AG20443 (cell line): ENCODE measurements at places on chromosomes 12 and 14.

DNA sequence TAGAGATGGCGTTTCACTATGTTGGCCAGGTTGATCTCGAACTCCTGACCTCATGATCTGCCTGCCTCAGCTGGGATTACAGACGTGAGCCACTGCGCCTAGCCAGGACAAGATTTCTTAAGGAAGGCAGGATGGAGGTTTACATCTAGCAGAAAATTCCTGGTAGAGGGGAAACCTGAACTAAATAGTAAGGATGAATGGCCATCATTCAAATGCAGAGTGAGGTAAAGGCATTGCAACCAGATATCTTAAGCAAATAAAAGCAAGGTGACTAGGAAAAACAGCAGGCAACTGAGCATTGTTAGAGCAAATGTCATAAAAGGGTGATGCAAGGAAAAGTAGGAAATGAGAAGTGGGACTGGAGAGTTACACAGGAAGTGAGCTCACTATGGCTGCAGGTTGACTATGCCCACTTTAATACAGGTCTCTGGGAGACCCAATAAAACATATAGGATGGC, 133.0 kb downstream of the SOX5 start:
- no peak for DNase-seq

- DNase-seq = no peak
These were observed 176.1 kb downstream of the DAD1 start for GRCh38 chr14:22412926-22413411.

GRCh38 chr14:105145381-105146180, 23.0 kb downstream of the JAG2 start:
- no peak for DNase-seq

GRCh38 chr12:130621696-130622298, 94.3 kb downstream of the RIMBP2 start:
- no peak for DNase-seq

DNA sequence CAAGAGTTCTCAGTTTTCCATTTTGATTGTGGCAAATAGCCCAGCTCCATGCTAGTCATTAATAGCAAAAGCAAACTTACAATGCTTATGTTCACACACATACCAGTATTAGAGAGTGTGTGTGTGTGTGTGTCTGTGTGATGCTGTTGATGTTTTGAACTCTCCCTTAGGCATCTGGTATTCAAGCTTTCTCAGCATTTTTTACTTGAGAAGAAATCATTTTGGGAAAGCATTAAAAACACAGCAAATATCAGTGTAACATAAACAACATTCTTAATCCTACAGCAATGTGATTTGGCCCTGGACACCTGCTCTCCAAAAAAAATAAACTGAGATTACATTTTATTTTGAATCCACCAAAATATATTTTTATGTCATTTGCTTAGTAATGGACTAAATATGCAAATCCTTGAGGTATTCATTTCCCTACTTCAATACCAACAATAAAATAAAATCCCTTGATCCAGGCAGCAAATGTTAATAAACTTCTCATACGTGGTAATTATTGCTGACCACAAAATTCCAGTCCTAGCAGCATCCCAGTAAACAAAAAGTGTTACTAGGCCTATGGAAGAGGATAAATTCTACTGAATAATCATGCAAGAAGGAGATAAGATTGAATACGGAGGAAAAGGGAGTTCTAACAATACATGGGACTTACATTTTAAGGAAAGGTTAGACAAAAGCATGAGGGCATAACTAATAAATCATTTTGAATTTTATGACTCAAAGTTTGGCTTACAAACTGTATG, 249.5 kb upstream of the CLEC14A start:
- no peak for DNase-seq

DNA sequence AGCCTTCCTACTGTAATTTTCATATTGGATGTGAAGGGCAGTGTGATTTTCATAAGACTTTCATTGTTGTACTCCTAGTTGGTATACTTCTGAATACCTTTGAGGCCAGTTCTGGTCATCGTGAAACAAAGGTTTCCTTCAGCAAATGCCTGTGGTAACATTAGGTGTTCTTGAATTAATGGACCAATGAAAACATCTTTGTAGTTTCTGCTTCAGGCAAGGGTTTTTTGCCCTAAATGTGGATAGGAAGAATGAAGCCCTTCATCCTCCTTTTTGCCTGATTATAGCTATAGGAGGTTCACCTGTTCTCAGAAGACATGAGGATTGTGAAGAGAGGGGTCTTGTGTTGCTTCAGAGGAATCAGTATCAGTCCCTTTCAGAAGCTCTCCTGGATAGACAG, 60.7 kb downstream of the PTPN11 start:
- DNase-seq = no peak

GRCh38 chr12:132178801-132179401, 34.6 kb downstream of the NOC4L start:
- DNase-seq = no peak

DNA sequence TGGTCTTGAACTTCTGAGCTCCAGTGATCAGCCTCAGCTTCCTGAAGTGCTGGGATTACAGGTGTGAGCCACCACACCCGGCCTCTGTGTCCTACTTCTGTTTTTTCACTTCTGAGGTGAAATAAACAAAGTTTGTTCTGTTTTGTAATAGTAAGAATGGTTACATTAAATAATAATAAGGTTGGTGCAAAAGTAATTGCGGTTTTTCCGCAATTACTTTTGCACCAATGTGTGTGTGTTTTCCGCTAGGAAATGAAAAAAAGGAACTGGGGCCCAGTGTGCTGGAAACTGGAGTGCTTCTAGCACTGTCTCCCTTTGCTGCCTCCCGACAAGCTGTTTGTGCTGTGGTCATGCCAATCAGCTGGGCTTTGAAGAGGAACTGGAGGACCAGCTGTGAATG, 140.9 kb downstream of the NTS start:
- DNase-seq = no peak

DNA sequence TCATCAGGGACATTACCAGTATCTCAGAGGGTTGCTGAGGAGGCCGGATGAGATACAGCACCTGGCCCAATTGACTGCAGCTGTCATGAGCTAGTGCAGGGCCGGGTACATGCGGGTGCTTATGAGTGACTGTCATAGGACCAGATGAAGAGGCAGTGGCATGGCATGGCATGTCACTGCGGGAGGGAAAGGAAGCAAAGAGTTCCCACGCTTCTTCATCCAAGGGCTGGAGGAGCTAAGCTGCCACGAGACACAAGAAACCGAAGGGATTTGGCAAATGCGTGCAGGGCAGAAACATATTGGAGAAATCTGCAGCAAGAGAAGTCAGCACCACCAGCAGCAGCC, 10.7 kb upstream of the GPX2 start:
- DNase-seq = no peak

- DNase-seq = no peak
These were observed 462.2 kb upstream of the TMPO start for GRCh38 chr12:98053202-98053601.

DNA sequence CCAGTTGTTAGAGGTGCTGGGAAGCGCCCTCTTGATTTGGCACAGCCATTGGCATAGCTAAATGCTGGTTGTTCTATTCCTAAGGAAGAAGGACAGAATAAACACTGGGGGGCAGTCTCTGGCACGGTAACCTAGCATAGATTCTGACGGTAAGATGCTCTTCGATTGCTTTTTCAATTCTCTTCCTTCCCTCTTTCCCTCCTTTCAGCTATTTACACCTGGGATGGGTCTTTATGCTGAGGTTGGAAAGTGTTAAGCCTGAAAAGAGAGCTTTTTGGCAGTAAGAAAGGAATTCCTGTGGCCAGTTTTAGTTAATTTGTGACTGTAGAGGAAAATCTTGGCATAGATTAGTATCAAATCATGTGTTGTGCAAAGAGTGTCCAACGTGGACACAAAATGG, 162.8 kb downstream of the SNAPC1 start:
- DNase-seq = no peak

GRCh38 chr12:77070382-77070781, 5.0 kb upstream of the E2F7 start:
- DNase-seq = no peak

GRCh38 chr14:97457575-97458085, 660.4 kb downstream of the VRK1 start:
- no peak for DNase-seq

- no peak for DNase-seq
These were observed 53.0 kb upstream of the CORO1C start for GRCh38 chr12:108784270-108784669.

- DNase-seq = no peak
These were observed 100.5 kb upstream of the SLC38A2 start for GRCh38 chr12:46472893-46473633.

GRCh38 chr12:125255935-125256633, 190.8 kb downstream of the AACS start:
- no peak for DNase-seq

DNA sequence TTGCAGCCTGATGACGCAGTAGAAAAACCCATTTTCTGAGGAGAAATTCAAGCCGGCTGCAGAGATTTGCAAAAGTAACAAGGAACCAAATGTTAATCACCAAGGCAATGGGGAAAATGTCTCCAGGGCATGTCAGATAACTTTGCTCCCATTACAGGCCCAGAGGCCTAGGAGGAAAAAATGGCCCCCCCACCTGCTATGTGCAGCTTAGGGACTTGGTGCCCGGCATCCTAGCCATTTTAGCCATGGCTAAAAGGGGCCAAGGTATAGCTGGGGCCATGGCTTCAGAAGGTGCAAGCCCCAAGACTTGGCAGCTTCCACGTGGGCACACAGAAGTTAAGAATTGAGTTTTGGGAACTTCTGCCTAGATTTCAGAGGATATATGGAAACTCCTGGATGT, 351.9 kb downstream of the RGS6 start:
- no peak for DNase-seq

- no peak for DNase-seq
These were observed 30.5 kb upstream of the METAP2 start for GRCh38 chr12:95443459-95443858.

DNA sequence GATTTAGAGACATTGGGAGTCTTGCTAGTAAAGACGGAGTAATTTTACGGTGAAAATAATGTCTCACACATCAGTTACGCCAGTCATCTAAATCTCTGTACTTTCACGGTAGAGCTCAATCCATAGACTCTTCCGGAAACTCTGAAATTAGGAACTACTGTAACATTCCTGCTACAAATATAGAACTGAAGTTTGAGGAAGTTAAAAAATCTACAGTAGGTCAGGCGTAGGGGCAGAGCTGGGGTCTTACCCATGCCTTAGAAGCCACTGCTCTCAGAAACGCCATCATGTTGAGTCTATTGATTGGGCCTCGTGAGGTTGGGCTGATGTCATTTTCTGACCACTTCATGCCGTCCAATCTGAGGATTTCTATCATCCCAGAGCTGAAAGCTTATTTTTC, 1029.8 kb upstream of the TMEM132C start:
- no peak for DNase-seq

DNA sequence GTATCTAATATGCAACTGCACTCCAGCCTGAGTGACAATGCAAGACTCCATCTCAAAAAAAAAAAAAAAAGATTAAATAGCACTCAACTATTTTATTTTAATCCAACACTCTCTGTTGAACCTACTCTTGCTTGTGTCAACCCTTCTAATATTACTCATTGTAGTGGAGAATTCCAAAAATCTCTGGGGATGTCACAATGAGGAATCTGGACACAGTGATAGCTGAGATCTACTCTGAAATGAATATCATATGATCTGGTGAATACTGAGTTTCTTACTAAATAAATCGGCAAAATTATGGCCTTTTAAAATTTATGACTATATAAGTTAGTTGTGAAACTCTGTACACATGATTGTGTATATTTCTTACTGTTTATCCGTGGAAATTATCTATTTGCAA, 418.2 kb downstream of the BCAT1 start:
- DNase-seq = no peak
